Activated T-cell treated with anti-CD3 and anti-CD28 coated beads, Interleukin-2, amount 50 U/mL, for 72 hours (primary cell): ENCODE measurements at places on chromosomes 4 and X.

GRCh38 chrX:65528705-65529340 is 5.8 kb downstream of the LAS1L start:
- DNase-seq, result peak; percentile 52

DNA sequence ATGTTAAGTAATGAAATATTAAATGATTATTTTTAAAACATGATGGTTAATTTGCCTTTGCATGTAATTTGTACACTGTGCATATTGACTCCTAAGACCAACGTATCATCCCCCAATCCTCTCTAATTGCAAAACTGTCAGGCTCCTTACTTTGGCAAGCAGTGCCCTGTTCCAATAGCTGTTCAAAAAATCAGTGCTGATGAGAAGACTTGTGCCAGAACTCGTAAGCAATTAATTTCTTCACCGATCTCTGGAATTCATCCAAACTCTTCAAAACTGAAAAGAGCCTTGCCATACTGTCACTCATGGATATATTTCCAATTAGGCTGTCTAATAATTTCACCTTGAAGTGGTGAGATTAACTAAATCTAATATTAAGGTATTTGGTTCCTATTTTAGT is 493.9 kb upstream of the NDST4 start:
- no peak for DNase-seq

- DNase-seq, result no peak
These were observed 279.7 kb downstream of the NR3C2 start for GRCh38 chr4:148162519-148162918.

DNA sequence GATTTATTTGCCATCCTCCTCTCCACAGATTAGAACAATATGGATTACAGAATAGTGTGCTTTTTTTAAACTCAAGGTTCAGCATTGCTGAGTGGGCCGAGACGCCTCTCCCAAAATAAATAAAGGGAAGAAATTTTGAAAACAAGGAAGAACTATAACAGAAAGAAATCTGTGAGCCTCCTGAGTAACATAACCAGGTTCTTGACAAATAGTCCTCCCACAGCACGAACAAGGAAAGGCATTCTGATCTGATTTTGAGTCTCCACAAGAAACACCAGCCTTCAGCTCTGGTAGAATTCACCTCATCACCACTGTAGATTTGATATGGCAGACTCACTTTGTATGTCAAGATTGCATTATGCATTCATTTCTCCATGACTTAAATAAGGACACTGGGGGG is 173.6 kb downstream of the HHIP start:
- DNase-seq, result no peak

GRCh38 chr4:62909238-62909637 is 1500.0 kb downstream of the TECRL start:
- DNase-seq, result no peak

DNA sequence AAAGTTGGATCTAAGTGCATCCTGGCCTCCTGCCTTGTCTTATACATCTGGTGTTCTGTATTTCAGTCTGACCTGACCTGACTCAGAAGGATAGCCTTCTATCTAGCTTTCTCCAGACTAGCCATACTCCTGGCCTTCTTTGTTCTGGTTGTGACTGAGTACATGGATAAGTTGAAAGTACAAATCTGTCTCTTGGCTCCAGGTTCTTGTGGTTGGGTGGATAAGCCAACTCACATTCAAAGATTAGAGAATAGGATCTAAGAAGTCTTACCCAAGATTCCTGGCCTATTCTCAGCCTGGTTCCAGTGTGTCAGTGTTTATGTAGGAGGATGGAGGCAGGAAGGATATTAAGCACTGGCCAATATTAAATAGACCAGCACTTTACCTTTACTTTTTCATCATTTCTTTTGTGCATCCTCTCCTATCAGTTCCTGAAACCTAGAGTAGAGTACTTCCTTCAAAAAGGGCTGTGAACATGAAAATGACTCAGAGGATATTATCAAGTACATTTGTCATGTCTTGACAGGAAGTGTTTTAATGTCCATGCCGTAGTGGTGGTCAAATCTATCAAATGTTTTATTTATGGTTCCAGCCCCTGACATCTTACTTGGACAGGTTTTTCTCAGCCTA is 123.5 kb downstream of the IL15 start:
- no peak for DNase-seq

GRCh38 chr4:185280608-185281007 is 71.2 kb downstream of the SNX25 start:
- no peak for DNase-seq

DNA sequence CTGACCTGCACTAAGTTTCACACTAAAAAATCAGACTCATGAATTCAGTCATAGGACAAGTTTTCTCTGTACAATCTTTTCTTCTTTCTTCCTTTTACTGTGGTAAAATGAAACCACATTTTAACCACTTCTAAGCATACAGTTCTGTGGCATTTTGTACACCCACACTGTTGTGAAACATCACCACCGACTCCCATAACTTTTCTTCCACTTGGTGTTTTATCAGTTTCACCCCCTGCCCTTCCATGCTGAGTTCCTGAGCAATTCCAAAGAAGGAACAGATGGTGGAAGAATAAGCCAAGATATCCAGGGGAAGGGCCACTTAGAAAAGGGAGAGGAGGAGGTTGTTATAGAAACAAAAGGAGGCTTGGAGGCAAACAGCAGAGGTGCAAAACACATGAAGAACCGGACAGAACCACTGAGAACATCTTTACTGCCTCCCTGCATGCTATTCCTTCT is 22.6 kb downstream of the SLC25A4 start:
- no peak for DNase-seq

DNA sequence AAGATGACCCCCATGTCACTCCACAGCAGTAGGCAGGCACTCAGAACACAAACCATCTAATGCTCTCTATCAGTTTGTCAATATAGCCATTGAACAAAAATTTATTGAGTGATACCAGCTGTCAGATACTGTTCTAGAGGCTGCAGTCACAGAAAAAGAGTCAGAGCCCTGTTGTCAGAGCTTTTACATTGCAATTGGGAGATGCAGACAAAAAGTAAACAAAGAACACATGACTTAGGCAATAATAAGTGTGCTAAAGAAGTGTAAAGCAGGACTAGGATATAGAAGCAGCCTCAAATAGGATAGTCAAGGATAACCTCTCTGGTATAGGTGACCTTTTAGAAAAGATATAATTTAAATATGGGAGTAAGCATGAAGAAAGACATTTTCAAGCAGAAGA is 8.9 kb downstream of the HTN1 start:
- no peak for DNase-seq

GRCh38 chrX:101744085-101744484 is 84.4 kb upstream of the ARMCX2 start:
- no peak for DNase-seq

GRCh38 chrX:100048156-100048555 is 361.9 kb downstream of the PCDH19 start:
- DNase-seq, result no peak

DNA sequence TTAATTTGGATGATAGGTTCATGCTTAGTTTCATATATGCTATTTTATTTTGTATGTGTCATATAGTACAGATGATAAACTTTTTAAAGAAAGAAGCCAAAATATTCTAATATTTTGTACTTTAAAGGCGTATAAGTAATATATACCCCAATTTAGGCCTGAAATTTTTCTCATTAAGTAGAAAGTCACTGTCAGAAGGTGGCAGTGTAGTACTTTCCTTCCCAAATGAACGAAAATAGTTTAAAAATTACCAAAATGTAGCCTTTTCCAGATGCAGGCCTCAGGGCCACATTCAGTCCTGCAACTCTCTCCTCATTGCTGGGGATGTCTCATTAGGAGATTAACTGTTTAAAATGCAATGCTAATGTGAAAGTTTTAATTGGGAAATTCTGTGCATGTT is 1263.6 kb downstream of the C4orf33 start:
- DNase-seq, result no peak

DNA sequence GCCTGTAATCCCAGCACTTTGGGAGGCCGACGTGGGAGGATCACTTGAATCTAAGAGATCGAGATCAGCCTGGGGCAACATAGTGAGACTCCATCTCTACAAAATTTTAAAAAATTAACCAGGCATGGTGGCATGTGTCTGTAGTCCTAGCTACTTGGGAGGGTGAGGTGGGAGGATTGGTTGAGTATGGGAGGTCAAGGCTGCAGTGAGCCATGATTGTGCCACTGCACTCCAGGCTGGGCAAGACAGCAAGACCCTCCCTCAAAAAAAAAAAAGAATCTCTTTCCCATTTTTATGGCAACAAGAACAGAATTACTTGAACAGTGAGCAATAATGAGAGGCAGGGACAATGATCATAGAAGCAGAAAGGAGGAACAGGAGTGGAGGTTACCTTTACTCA is 94.8 kb downstream of the RNF150 start:
- no peak for DNase-seq

DNA sequence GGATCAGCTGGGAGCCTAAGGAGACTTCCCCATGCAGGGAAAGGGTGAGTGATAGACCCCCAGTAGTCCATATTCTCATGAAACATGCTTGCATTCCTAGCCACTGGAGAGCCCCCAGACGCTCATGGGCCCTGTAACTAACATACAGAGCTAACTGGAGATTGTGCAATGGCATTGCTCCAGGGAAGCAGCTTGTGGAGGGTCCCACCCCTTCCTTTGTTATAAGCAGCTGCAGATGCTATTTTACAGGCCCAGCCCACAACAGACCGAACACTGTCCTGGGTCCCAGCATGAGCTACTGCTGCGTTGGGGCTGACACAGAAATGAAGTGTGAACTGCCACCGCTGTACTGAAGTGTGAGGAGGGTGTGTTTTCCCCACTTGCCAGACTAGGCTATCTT is 1465.7 kb upstream of the DIAPH2 start:
- DNase-seq, result no peak

GRCh38 chr4:142528433-142528832 is 317.7 kb downstream of the INPP4B start:
- no peak for DNase-seq

- no peak for DNase-seq
These were observed 269.2 kb downstream of the CBLL2 start for GRCh38 chrX:22541926-22542325.
